ENCODE measurements at places on chromosomes 3 and 15.

DNA sequence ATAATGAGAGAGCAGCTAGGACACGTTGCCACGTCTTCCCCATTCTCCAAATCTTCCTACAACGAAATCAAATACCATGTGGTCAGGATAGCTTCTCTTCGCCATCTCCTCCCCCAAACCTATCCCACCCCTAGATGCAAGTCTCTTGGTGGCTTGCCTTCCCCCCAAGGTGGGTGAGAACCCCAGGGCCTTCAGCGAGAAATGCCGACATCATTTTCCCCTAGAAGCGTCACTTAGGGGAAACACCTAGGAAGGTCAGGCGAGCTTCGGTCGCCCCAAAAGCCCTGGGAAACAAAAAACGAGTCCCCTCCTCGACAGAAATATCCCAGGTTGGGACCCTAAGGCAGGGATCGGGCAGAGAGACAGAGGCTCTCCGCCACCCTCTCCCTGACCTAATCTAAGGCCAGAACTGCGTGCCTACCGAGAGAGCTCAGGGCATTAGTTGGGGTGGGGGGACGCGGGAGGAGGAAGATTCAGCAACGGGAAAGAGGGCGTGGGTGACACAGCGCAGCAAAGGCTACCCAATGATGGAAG lies 502 bp downstream of the DPH3 start:
- DNase-seq, result no peak

GRCh38 chr15:57370929-57371328 lies 5.4 kb upstream of the CGNL1 start:
- no peak for DNase-seq

GRCh38 chr3:70386043-70386442 lies 73.6 kb upstream of the MDFIC2 start:
- DNase-seq, result no peak

- no peak for DNase-seq
Observed at GRCh38 chr3:72127844-72128243, 342.9 kb upstream of the PROK2 start.

DNA sequence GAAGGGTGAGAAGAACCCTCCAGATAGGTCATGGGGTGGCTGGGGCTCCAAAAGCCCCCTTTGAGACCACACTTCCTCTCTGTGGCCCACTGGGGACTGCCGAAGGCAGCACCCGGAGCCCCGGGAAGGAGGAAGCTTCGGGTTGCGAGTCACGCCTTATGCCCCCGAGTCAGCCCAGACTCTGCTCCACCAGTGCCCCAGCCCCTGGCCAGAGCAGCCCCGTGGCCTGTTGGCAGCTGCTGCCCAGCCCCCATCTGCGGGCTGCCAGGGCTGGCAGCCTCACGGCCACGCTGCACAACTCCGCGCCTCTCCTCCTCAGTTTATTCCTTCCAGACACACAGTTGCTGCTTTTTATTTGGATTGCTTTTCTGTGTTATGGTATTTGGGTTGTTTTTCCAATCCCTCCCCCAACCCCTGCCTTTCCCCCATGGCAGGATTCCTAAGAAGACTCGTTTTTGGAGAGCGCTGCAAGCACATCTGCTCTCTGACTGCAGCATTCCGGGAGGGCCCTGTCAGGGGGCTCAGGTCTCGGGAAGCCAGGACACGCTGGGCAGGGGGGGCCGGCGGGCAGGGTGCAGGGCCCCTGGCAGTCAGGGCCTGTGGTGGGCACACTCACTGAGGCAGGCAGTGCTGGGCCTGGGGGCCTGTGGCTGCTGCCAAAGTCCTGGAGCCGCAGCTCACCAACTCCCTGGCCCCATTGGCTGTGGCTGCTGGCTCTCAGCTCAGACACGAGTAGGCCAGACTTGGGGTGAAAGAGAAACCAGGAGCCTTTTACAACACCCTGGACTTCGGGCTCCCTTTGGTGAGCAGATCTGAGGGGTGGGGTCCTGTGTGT lies 20.2 kb downstream of the MAGEF1 start:
- no peak for DNase-seq
